ENCODE measurements at places on chromosomes 11 and 22.

- no peak for DNase-seq
These were observed 2.2 kb downstream of the RFPL2 start for GRCh38 chr22:32202539-32203180.

- DNase-seq = no peak
These were observed 30.4 kb downstream of the RTN4R start for GRCh38 chr22:20237480-20238440.

GRCh38 chr22:42829302-42829701 is 27.8 kb downstream of the ARFGAP3 start:
- DNase-seq = no peak

- no peak for DNase-seq
These were observed 130.1 kb upstream of the SYN3 start for GRCh38 chr22:33188326-33188725.

GRCh38 chr11:119361056-119361787 is 14.7 kb upstream of the MFRP start:
- peak; percentile 60 for DNase-seq

GRCh38 chr22:23034621-23035556 is 35.4 kb upstream of the GNAZ start:
- DNase-seq = no peak

DNA sequence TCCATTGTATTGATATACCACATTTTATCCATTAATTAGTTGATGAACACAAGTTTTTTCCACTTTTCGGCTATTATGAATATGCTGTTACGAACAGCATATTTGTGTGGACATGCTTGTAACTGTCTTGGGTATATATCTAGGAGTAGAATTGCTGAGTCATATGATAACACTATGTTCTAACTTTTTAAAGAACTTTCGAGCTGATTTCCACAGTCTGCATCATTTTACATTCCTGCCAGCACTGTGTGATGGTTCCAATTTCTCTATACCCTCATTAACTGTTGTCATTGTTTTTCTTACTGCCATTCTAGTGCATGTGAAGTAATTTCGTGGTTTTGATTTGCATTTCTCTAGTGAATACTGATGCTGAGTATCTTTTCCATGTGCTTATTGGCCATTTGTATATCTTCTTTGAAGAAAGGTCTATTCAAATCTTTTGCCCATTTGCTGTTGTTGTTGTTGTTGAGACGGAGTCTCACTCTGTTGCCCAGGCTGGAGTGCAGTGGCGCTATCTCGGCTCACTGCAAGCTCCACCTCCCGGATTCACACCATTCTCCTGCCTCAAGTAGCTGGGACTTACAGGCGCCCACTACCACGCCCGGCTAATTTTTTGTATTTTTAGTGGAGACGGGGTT is 7.4 kb upstream of the RCE1 start:
- no peak for DNase-seq

DNA sequence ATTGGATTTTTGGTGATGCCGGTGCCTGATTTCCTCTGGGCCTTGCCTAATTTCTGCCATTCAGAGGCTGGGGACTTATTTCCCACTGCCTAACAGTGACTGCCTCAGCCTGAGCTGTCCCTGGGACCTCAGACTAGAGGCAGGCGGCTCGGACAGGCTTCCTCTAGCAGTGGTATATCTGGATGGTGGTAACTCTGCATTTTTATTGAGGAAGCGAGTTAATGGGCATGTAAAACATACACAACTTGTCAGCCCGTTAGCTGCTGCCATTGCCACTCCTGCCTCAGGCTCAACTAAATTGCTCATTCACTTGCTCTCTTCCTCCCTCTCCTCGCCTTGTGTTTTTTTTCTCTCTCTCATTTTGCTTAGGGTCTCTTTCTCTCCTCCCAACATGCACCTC is 561.6 kb downstream of the BUD13 start:
- DNase-seq = no peak

DNA sequence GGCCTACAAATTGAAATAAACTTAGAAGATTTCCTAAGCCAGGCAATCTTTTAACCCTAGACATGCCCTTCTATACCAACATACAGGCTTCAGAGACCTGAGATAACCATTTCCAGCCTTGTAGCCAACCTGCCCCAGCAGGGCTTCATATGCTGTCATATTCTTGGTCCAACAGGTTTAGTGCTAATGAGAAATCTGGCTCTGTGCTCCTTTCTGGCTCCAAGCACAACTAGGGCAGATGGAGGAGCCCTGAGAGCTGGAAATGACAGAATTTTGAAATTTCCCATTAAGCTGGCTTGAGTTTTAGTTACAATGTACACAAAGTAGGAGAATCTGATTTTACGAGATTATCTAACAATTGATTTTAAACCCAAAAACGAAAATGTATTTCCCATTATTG is 323.0 kb upstream of the CCDC90B start:
- no peak for DNase-seq

GRCh38 chr22:37391702-37392101 is 35.6 kb downstream of the ELFN2 start:
- DNase-seq = no peak

DNA sequence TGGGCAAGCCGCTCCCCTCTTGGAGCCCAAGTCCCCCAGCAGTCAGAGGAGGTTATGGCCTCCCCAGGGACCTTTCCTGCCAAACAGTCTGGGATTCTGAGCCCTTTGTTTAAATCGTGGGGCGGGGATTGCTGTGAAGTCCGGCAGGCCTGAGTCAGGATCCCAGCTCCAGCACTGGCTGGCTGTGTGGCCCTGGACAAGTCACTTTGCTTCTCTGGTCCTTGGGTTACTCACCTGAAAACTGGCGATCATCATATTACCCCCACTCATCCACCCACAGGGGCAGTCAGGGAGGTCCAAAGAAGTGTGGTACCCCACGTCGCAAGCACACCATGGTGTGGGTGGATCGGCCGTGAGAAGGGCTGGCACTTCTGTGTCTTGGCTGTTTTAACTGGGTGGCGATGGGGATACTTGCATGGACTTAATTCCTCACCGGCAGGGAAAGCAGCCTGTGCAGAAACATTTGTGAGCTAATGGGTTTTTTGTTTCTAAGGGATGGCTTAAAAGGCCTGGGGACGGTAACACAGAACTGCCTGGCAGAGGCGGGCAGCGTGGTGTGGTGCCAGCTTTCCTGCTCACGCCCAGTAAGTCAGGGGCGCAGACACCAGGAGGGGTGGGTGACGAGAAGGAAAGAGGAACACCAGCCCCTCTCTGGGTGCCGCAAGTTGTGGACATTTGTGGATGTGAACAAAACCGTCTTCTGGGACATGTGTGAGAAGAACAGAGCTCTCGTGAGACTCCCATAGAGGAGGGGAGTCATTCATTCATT is 31.6 kb upstream of the PRR5 start:
- DNase-seq = no peak

GRCh38 chr11:110100476-110101240 is 7.5 kb downstream of the ZC3H12C start:
- no peak for DNase-seq

- no peak for DNase-seq
These were observed 49.0 kb upstream of the ISX start for GRCh38 chr22:35016909-35017308.

- no peak for DNase-seq
These were observed 8.4 kb downstream of the DEAF1 start for GRCh38 chr11:686451-687243.

DNA sequence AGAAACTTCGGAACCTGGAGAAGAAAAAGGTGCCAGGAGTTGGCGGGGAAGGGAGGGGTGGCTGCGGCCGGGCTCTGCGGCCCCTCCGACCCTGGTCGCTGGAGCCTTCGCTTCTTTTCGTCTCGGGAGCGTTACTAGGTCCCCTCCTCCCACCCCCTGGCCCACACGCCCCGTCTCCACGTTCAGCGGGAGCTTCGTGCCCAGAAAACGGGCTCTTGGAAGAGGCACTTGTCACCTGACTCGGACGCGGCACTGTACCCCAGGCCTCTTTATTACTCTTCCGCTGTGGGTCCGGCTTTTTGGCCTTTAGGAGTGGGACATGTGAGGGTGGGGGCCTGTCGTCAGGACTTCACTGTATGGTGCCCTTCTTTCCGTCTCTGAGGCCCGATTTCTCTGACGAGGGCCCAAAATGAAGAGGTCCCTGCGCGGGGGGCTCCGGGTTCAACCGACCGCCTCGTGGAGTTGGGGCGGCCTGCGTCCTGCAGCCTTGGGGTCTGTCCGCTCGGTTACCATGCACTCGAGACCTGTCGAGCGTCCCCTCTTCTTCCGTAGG is 1.2 kb downstream of the CAPRIN1 start:
- peak; percentile 24 for DNase-seq

- DNase-seq = no peak
These were observed 86.0 kb downstream of the RPS6KA4 start for GRCh38 chr11:64444838-64445441.

- DNase-seq = no peak
These were observed 80.7 kb downstream of the MICAL3 start for GRCh38 chr22:17943533-17944249.

DNA sequence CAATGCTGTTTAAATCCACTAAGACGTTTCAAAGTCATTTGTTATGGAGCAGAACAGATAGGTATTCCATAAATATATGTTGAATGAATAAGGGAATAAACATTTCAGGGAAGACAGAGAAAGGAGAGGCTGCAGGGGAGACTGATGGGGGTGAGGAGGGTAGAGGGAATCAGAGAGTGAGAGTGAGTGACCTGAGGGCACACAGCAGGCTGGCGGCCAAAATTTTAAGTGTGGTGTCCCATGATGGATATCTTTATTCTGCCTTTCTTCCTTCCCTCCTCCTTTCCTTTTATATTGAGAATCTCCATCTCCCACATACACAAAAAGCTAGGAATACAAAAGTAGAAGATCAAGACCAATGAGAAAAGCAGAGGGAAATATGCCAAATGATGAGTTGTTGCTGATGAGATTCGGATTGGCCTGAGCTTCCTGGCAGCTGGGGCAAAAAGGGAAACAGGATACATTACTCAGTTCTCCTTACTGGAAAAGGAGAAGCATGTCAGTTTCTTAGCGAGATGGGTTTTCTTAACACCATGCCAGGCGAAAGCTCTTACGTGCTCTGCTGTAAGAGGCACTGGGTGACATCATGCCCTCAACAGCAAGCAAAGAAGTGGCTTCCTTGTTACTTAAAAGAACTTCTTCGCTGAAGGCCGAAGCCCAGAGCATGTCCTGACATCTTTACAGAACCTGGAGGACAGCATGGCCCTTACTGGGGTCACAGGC is 11.2 kb upstream of the CYTH4 start:
- DNase-seq = no peak

GRCh38 chr11:102920118-102920684 is 35.3 kb downstream of the MMP13 start:
- no peak for DNase-seq

DNA sequence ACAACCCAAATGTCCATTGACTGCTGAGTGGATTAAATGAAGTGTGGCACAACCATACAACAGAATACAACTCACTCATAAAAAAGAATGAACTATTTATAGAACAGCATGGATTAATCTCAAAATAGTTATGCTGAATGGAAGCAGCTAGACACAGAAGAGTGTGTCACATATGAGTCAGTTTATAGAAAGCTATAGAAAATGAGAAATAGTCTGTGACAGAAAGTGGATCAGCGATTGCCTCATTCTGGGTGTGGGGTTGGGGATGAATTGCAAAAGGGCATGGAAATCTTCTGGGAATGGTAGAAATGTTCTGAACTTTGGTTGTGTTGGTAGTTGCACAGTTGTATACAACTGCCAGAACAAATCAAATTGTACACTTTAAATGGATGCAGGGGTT is 37.4 kb downstream of the PRR5L start:
- peak; percentile 27 for DNase-seq

- DNase-seq = peak; percentile 53
These were observed 57.8 kb downstream of the ENDOD1 start for GRCh38 chr11:95147364-95147905.

DNA sequence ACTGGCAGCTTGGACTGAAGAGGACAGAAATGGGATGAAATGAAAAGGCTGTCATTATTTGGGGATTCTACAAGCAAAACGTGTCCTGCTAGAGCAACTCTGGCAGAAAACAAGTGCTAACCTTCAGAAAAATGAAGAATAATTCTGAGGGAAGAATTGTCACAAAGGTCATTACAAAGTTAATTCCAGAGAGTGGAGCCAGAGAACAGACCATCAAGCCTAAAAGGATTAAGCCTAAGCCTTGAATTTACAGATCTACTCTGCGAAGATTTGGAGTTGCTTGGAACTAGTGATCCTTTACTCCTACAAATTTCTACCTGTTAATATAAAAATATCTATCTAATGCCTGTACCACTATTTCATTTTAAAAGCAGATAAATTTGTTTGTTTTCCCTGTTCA is 1077.3 kb upstream of the CNTN5 start:
- no peak for DNase-seq

GRCh38 chr11:17238377-17238776 is 30.6 kb upstream of the PIK3C2A start:
- DNase-seq = no peak

GRCh38 chr22:39491696-39492095 is 10.4 kb upstream of the MIEF1 start:
- DNase-seq = no peak

DNA sequence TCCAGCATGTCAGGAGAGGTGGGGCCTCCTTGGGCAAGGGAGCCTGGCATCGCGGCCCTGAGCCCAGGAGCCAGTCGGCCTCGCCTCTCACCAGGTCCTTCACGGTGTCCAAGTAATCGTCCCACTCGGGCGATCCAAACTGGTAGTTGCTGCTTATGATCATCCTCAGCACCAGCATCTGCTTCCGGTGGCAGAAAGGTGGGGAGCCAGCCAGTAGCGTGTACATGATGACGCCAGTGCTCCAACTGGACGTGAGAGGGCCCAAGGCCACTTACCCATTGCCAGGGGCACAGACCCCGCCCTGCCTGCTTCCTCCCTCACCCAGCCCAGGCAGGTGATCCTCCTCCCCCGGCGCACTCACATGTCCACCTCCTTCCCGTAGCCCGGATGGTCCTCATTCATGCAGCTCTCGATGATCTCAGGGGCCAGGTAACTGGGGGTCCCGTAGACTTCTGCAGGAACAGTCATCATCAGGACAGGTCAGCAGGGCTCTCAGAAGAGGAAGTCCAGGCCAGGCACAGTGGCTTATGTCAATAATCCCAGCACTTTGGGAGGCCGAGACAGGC is 214.7 kb downstream of the OR4C45 start:
- no peak for DNase-seq

GRCh38 chr22:28424427-28425080 is 255.1 kb downstream of the TTC28 start:
- no peak for DNase-seq

- DNase-seq = no peak
These were observed 23.8 kb downstream of the FSHB start for GRCh38 chr11:30254307-30255298.

DNA sequence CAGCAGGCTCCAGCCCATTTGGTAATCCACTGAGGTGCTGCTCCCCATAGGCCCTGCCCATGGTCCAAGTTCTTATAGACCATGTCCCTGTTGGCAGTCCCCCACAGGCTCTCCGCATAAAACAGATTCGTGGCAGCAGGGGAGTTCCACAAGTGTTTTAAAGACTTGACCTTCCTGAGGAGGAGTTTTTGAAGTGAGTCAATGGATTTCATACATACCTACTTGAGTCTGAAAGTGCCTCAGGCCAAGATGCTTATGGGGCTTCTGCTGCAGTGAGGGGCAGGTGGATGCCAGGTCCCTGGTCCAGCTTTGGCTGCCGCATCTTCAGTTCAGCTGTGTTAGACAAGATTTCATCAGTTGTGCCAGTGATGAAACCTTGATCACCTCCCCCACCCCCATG is 43.3 kb downstream of the CABIN1 start:
- no peak for DNase-seq

- no peak for DNase-seq
These were observed 56.6 kb downstream of the FBXO7 start for GRCh38 chr22:32531228-32531627.

- DNase-seq = no peak
These were observed 28.7 kb downstream of the CYTH4 start for GRCh38 chr22:37310815-37311595.

GRCh38 chr11:121886005-121886734 is 229.8 kb downstream of the BLID start:
- DNase-seq = peak; percentile 86
